Activated CD8-positive, alpha-beta memory T cell treated with anti-CD3 and anti-CD28 coated beads for 4 hours (primary cell): ENCODE measurements at places on chromosomes 7 and 10.

GRCh38 chr7:34162027-34162565, 256.8 kb downstream of the BMPER start:
- no peak for DNase-seq

DNA sequence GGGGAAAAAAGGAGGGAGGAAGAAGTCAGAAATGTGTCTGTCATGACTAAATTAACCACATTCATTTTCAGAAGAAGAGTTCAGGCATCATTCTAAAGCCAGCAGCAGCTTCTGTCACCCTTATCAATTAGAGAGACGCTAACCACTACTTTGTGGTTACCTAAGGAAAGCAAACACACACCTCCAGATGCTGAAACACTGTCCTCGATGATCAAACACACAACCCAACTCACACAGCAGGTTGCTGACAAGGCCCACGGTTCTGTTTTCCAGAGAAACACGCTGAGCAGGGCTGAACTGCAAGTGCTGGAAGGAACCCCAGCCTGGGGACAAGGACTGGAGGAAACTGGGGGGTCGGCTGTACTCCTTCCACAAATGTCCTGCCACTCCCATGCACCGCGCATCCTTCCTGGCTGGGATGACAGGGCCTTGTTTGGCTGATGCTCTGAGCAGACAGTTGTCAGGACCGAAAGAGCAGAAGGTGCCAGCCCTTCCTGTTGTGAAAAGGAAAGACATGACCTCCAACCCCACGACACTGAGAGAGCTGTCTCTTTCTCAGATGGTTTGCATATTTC, 36.6 kb downstream of the PRKCQ start:
- DNase-seq = peak; percentile 17

DNA sequence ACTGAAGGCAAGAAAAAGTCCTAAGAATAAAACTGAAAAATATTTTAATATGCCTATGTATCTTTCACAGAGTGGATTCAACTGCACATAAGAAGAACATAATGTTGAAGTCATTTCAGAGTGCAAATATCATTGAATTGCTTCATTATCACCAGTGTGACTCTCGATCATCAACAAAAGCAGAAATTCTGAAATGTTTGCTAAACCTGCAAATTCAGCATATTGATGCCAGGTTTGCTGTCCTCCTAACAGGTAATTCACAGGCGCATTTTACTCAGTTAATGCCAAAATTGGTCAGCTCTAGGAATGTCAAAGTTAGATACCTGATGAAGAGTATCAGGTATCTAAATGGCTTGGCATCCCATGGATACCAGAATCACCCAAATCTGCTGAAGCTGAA, 52.0 kb downstream of the GDI2 start:
- DNase-seq = no peak

DNA sequence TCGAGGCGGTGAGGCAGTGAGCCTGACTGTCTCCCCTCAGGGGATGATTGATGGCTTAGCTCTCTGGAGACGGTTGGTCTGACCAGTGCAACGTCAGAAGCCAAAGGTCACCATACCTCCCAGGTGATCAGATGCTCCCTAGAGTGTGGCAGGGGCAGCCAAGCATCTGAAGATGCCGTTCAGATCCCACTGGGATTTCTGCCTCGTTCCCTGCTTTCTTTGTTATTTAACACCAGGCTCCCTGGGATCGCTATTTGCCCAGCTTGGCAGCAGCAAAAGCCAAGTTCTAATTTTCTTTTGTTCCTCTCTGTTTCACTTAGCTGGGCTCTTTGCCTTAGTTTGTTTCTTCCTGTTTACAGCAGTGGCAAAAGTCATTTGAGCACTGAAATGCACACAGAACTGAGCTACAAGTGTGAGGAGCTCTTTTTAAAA, 53.5 kb upstream of the SVIL start:
- no peak for DNase-seq

- no peak for DNase-seq
These were observed 65.8 kb downstream of the NT5C2 start for GRCh38 chr10:103127241-103127640.

- DNase-seq = no peak
These were observed 33.6 kb downstream of the JMJD1C start for GRCh38 chr10:63431962-63432797.

- no peak for DNase-seq
These were observed 680 bp upstream of the ADO start for GRCh38 chr10:62803724-62804355.

DNA sequence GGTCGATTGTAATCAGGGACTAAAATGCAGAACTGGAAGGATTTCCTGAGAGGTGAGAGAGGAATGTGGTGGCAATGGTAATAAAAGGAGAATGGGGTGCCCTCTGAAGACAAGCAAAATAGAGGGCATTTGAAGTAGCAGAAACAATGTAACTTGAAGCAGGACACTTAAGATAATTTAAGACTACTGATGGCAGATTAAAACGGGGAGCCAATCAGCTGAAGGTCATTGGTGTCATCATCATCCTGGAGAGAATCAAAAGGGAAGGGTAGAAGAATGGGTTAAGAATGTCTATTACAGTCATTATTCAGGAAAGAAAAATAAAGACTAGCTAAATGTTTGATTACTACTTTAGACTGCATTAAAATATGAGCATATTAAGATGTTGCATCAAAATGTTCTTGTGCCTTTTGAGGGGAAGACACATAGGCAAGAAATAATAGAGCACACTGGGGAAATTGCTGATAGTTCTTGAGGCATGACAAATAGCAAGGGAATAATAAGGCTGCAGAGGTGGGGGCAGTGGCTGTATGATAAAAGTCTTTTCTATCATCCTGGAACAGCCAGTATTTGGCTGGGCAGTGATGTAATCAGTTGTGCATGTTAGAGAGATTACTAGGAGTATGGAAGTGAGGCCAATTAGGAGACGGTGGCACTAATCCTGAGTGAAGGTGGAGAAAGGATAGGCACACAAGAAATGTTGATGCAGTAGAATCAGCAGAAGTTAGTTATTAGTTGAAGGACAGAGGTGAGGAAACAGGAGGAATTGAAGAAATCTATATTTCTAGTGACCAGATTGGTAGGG, 60.2 kb downstream of the CCDC71L start:
- DNase-seq = no peak

DNA sequence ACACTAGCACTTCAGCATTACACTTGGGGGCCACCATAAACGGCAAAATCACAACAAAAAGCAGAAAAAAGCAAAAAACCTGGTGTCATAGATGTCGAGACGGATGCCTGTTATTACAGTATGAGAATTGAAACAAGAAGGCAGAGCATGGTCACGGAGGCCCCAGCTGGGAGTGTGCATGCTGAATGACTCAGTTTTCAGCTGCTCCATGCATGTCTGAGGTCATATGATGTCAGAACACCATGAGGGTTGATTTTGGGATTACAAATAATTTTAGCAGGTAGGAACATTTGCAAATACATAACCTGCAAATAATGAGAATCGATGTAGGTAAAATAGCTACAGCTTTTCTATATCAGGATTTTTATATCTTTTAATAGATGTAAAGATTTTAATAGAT, 19.1 kb downstream of the ZMYND11 start:
- DNase-seq = no peak

DNA sequence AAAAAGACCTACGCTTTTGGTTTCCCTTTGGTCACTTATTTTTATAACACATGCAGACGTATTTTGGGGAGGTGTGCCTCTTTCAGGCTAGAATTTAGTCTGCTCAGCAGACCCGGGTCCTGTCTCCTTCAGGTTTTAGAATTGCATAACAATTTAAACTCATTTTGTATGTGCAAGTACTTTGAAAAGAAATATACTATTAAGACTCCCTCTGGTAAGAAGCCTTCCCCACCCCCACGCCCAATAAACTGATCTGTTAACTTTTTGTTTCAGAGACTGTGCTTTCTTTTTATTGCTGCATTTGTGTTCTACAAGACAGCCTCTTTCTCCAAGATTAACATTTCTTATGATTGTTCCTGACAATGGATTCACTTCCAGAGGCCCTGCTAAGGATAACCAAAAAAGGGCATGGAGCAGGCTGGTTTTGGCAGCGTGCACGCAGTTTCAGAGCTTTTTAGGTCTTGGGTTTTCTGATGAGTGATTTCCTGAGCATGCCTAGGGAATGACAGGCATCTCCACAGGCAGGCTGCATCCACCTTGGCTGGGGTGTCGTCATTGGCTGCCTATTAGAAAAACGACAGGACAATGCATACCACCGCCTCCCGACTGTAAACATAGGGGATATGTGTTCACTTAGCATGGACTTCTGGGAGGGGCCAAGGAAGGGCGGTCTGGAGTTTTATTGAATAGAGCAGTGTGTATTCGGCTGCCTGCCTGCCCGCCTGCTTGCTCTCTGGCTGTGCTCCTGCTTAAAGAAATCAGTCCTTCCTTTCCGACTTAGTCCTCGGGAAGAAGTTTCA, at the start of gene CALD1:
CALD1 (plus strand) TSS at position 694 of the 800 bp plus-strand sequence. CDS start 88,100 bp downstream, outside the sequence.
- no peak for DNase-seq

GRCh38 chr7:95772771-95773581, 622 bp downstream of the DYNC1I1 start:
- no peak for DNase-seq

GRCh38 chr7:80370587-80370986, 141.3 kb downstream of the GNAT3 start:
- DNase-seq = no peak

DNA sequence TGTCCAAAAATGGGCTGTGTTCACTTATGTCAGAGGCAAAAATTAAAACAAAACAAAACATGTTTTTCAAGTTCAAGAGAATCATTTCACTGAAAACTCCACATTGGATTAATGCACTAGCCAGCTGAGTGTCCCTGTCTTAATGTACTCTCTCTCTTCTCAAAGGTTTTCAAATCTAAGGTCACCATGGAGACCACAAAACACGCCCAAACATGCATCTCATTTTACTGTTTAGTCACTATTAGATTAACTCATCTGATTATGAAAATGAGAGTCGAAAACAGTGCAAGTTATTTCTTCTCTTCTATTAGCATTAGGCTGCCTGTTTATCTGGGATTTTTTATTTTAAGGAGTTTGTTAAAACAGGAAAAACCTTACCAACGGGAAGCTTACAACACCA, 70.8 kb upstream of the ASAH2 start:
- DNase-seq = no peak

- DNase-seq = no peak
These were observed 22.6 kb downstream of the PLAC9 start for GRCh38 chr10:80154978-80155695.

- no peak for DNase-seq
These were observed 55.9 kb upstream of the INPP5A start for GRCh38 chr10:132481690-132482089.

DNA sequence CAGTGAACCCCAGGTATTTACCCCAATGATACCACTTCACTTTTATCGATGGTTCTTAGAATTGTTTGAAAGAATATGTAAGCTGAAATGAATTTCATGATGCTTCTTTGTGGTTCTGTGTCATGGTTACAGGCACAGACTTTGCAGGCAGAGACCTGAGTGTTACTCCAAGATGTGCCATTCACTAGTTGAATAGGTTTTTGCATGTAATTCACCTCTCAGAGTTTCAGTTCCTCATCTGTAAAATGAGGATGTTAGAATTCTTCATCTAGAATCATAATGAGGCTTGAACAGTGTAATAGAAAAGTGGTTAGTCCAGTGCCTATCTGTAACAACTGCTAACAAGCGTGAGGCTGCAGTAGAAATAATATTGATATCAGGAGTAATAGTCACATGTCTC, 54.6 kb downstream of the VSTM2A start:
- no peak for DNase-seq

GRCh38 chr7:99362801-99363200, 11.7 kb upstream of the ARPC1B start:
- no peak for DNase-seq

DNA sequence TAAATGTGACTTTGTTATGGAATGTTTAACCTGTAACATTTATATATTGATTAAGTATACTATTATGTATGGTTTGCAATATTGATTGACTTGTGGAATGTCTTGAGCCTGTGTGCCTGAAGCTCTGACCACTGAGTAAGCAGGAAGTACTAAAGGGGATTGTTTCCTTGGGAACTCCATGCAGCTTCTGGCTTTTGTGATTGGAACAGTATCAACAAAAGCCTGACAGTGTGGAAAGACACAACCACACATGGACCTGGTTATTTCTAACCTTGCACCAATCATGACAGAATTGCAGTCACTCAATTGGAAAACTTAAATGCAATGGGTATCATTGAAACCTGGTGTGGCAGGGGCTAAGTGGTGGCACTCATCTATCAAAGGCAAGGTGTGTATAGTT, 45.5 kb upstream of the PIK3CG start:
- no peak for DNase-seq

DNA sequence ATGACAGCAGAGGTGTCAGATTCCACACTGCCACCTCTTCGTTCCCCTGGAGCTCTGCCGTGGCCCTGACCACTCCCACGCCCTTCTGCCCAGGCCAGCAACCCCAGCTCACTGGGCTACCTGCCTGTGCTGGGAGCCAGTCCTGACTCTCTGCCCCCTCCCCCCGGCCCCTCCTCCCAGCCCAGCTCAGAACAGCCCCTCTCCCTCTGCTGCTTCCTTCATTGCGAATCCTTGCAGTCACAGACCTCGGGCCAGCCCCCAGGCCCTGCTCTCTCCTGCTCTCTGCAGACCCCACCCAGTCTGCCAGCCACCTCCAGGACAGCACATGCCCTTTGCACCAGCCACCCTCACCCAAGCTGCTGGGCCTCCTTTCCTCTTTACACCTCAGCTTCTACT, 60.4 kb downstream of the TCERG1L start:
- DNase-seq = no peak

DNA sequence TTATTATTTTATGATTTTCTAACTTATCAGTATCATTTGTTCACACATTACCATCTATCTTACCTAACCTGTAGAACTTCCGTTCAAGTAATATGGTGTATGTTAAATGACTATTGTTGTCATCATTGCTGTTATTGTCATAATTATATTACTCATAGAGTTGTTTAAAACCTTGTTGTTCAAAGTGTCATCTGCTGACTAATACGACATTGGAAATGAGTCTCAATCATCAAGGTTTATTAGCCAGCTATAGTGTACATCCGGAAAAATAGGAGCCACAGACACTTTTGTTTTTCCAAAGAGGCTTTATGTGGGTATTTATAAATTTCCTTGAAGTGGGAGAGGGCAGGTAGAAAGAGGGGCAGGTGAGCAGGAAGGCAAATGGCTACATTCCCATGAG, 386.9 kb upstream of the LRRTM3 start:
- DNase-seq = no peak

DNA sequence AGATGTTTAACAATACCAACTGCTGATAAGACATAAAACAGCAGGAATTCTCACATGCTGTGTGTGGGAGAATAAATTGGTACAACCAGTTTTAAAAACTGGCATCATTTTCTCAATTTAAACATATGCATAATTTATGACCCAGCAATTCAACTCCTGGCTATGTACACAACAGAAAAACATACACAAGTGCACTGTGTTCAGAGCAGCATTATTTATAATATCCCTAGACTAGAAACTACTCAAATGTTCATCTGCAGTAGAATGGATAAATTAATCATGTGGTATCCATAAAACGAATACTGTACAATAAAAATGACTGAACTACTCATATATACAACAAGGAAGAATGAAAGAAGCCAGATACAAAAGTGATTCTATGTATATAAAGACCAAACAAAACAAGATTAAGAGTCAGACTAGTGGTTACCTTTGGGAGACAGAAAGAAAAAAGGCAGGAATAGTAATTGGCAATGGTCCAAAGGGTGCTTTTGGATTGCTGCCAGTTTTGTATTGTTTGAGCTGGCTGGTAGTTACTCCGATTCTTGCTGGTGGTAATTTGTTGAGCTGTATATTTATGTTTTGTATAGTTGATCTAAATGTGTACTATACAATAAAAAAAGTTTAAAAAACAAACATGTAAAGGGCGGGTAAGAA, 306.0 kb downstream of the TFEC start:
- no peak for DNase-seq

- DNase-seq = no peak
These were observed 374.2 kb upstream of the SEMA3A start for GRCh38 chr7:84568781-84569180.

- no peak for DNase-seq
These were observed 4.4 kb downstream of the PSPH start for GRCh38 chr7:56046721-56047445.
